CD4-positive, alpha-beta T cell treated with Interleukin-21 for 1 hour (primary cell): ENCODE measurements at places on chromosomes 11 and 22.

GRCh38 chr22:33893512-33893911 is 26.8 kb downstream of the LARGE1 start:
- no peak for DNase-seq

DNA sequence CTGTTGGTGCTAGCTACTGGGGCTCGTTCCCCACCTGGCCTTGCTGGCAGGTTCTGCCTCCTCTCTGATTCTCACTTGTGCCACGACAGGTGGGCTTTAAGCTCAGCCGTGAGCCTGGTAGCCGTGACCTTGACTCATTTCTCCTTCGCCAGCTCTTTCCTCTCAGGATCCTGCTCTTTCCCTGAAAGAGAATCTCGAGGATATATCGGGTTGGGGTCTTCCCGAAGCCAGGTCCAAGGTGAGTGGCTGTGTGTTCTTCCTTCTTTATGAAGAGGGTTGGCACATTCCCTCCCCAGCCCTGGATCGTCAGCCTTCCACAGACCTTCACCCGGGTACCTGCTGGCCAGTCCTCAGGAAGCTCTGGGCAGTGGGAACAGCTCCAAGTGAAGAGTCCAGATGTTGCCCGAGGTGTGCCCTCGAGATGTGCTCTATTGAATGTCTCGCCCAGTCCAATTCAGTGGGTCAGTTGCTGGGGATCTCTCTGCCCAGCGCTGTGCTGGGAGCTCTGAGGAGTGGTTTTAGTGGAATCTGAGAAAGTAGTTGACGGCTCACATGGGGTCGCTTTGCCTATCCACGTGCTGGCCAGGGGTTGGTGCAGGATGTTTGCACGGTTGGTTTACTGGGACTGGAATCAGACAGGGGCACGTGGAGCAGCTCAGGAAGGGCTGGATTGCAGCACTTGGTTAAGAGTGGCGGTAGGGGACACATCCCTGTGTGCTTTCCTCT is 1.4 kb downstream of the ZNF74 start:
- DNase-seq, result no peak

- no peak for DNase-seq
Observed at GRCh38 chr11:21475276-21475675, 717.6 kb upstream of the ANO5 start.

GRCh38 chr22:42725606-42726355 is 5.1 kb upstream of the A4GALT start:
- no peak for DNase-seq

- no peak for DNase-seq
Observed at GRCh38 chr11:82046778-82047177, 686.9 kb downstream of the FAM181B start.

DNA sequence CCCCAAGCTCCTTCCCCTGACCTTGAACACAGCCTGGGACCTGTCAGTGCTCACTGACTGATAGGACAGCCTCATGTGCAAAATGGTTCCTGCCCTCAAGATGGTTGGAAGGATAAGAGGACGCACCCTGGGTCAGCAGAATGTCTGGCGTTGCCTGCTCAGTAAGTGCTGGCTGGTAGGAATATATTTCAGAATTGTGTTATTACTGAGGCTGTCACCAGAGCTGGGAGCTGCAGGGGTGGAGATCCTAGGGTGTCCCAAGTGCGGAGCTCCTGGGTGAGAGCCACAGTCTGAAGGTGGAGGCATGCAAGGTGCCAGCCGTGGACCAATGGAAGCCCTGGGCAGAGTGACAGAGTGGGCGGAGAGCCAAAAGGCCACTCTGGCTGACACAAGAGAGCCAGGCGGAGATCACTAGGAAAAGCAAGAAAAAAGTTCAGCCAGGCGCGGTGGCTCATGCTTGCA is 1.0 kb upstream of the SEC14L4 start:
- DNase-seq, result no peak

DNA sequence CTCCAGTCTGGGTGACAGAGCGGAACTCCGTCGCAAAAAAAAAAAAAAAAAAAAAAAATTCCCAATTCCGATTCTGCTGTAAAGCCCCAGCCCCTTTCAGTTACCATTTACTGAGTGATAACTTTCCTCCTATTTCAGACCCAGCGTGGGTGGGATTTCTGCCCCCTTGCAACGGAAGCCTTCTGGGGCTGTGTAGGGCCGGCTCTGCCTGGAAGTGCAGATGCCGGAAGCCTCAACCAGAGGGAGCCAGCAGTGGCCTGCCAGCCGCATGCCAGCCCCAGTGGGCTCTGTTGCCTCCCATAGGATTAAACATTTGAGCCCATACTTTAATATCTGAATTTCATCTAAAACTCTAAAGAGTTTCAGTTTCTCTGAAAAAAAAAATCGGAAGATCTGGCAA is 60.0 kb upstream of the NUP50 start:
- no peak for DNase-seq

DNA sequence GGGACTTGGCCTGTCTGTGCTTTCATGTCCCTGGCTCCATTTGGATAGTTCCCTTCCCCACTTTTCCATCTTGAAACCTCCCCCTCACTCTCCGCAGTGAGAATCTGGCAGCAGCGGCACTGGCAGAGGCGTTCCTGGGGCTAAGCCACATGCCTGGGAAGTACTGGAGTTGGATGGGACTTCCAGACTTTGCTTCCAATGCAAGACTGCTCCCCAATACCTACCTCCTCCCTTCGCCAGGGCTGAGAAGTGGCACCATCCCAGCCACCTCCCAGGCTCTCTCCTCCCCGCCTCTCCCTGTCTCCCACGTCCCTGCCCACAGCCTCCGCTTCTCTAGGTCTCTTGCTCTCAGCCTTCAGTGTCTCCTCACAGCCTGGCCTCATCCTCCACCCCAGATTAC is 16.6 kb downstream of the TST start:
- no peak for DNase-seq

GRCh38 chr22:45129703-45130524 is 33.8 kb upstream of the NUP50 start:
- DNase-seq, result peak; percentile 31

DNA sequence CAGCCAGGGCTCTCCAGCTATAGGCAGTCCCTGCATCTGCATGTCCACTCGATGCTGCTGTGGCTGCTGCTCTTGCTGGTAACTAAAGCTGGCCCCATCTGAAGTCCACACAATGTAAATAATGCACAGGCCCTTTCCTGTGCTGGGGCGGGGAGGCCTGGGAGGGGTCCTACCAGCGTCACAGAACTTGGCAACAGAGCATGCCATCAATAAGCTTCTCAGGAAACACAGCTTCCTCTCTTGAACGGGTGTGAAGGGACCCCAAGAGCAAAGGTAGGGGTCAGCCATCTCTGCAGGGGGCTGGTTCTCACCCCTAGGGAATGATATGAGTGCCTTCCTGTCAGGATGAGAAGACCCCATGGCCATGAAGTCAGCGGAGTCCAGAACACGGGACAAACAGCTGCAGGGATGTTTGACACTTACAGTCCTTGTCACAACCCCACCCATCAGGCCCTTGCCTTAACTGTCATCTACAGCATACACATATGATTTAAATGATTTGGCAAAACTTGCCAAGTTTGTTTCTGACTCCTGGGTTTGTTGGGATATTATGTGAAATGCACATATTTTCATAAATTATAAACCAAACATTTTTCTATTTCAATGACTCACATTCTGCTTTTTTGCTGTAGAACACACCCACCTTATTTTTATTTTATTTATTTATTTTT is 39.1 kb upstream of the LYVE1 start:
- DNase-seq, result no peak

DNA sequence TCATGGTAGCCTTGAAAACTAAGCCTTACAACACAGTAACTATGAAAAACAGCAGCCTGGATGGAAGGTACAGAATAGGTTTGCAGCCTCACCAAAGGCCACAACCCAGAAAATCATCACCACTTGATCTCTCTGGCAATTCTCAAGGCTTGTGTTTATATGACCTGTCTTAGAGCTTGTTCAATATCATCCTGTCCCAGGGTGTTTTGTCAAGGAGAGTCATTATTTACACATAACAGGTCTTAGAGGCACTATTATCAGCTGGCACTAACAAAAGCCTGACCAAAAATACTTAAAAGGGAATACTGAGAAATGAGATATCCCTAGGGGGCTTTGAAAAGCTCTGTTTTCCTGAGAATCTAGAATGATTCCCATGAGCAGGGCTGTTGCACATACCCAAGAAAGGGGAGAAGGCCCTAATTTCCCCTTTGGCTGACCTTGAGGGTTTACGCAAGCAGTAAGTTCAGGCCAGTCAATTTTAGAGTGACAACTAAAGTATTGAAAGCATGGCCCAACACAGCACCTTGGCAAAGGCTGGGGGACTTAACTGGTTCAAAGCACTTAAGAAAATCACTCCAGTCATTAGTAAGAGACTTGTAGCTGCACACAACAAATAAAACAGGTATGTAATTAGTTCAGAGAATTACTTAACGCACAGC is 7.9 kb downstream of the SC5D start:
- DNase-seq, result no peak

DNA sequence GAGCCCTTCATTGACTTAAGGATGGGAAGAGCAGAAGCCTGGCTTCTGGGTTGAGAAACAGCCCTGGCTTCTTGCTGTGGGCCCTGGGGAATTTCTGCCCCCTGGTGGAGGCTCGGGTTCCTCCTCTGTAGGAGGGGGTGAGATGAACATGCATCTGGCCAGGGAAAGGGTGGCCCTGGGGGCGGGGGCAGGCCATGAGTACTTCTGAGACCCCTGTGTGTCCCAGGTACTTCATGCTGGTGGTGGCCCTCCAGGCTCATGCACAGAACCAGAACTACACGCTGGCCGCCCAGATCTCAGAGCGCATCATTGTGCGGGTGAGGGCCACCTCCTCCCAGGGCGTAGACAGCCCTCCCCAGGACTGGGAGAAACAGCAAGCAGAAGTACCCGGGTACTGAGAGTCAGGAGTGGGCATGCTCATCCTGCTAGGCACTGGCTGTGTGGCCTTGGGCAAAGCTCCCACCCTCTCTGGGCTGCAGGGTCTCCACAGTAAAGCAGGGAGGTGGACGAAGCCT is 15.8 kb downstream of the TMEM258 start:
- peak; percentile 53 for DNase-seq

- DNase-seq, result no peak
Observed at GRCh38 chr22:36900225-36900624, 13.2 kb upstream of the CSF2RB start.

GRCh38 chr11:128585498-128586238 is 1.7 kb downstream of the ETS1 start:
- no peak for DNase-seq

DNA sequence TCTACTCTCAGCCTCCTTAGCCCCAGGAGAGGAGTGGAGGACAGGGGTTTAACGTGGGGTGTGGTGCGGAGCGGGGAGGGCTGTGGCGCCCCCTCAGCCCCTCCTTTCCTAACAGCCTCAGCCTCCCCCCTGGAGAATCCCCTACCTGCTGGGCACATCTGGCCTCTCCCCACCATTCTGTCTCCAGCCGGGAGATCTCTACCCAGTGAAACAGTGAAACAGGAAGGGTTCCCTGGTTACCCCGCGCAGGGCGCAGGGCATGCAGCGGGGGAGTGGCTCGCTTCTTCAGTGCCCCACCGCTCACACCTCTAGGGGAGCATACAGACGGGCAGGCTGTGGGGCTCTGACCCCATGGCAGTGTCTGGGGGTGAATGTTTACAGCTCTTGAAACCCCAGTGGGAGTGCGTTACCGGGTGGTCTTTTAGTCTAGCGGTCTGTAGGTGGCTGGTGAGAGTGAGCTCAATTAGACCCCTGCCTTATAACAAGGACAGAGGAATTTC is 54.7 kb upstream of the CCDC188 start:
- no peak for DNase-seq

DNA sequence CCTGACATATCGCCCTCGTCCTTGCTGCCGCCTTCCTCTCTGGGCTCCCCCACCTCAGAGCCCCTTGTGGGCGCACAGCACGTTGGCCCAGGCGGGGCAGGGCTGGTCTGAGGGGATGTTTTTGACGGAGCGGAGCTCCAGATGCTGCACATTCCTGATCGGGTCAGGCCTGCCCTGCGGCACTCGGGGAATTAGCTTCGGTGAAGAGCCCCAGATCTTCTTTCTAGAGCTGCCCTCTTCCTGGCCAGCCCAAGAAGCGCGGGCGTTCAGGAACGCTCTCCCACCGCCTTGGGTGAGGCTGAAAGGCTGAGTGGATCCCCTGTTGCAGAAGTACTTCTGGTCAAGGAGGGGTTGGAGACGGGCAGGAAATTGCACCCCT is 12.1 kb downstream of the YPEL4 start:
- no peak for DNase-seq

DNA sequence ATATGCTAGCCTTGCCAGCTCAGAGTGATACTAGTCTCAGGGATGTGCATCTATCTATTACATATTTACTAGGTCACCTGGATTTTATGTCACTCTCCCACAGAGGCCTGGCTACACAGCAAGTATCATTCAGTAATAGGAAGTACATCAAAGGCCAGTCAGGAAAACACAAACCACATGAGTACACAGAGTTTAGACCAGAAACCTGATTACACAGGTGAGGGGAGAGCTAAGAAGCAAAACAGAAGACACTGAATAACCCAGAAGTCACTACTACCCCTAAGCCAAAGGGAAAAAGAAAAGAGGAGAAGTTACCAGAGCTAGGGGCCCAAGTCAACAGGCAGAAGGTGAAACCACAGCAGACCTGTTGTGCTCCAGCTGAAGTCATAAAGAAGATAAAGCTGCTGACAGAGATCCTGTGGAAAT is 13.3 kb downstream of the LPXN start:
- peak; percentile 30 for DNase-seq

DNA sequence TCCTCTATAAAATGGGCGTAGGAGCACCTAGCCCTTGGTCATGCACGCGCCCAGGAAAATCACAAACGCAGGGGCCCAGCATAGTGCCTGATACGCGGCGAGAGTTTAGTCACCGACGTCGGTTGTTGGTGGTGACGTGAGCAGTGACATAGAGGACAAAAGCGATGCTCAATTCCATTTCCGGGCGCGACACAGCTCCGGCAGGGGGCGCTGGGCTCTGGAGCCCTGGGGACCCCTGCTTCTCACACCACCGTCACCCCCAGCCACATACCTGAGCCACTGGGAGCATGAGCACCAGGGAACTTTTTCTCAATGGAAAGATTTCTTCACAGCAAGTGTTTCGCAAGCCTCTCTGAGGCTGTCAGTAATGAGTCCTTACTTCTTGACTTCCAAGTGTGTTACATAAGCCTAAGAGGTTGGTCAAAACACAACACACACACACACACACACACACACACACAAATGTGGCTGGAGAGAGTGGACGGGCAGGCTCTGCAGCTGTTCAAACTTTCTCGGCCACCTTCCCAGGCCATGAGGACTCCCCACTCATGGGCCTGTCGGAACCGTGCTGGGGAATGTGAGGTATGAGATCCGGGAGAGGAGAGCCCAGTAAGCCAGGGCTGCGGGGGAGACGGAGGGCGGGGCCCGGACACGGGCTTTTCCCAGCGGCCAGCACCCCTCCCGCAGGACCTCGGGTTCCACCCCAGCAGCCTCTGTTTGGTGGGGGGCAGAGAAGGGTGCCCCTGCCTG is 36.9 kb upstream of the LINC01488 start:
- DNase-seq, result no peak

DNA sequence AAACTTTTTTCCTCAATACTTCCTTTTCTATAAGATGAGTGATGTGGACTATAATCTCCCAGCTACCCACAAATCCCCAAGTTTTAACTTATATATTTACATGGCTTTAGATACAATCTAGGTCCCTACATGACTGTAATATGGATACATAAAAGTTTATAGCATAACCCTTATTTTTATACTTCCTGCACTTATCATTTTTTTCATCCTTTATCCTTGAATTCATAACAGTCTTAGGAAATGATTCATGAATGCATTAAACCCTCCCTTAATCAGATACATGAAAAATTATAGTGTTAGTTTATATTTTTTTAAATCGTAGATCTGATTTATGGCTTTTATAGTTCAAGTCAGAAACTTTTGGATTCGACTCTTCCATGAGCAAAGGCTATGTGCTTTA is 195.8 kb downstream of the MAML2 start:
- no peak for DNase-seq

- no peak for DNase-seq
Observed at GRCh38 chr22:37734964-37735451, 38.2 kb downstream of the TRIOBP start.

GRCh38 chr11:19075636-19076035 is 15.1 kb upstream of the MRGPRX2 start:
- no peak for DNase-seq
